Activated naive CD8-positive, alpha-beta T cell treated with anti-CD3 and anti-CD28 coated beads, Interleukin-2, amount 10 ng/mL, durations not matched to agents 7 days and 5 days (primary cell): ENCODE measurements at places on chromosomes 7 and 10.

- H3K4me1 ChIP-seq = peaks cover 11% of the 10 kb centered on the region
- H3K4me3 ChIP-seq = no peak overlapping the region
- H3K27me3 ChIP-seq = no peaks in the 10 kb centered on the region
- no peak for DNase-seq
- peaks cover 1% of the 10 kb centered on the region for H3K36me3 ChIP-seq
Observed at GRCh38 chr10:119370972-119371703, 163.8 kb downstream of the GRK5 start.

DNA sequence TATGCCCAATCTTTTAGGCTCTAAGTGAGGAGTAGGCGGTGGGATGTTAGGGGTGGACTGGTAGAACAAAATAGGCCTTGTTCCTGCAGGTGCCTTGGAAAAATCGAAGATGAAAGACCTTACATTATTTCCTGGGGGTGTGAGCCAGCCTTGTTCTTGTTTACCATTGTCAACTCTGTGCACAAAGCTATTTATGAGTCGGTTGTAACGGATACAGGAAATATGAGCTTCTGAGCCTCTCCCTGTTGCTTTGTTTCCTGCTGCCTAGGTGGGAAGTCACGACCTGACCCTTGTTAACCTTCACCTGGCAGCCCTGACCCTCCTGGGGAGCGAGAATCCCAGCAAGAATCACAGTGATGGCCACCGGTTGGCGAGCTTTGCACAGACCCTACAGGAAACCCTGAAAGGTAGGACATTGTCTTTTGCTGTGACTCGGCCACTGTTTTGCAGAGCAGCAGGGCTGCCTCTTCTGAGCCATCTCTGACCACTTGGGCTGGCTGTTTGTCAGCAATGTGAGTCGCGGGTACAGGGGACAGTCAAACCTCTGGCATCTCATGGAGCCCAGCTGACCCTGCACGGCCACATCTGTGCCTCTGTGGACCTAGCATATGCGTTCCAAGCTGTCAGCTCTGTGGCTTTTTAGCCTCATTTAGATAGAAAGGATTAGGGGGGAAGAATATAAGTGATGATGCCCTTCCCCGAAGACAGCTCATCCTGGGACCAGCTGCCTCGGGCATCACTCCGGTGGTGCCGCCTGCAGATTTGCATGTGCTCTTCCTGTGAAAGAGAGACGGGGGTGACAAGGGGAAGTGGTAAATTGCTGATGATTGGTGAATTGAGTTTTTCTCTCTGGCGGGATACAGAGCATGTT, 102.1 kb upstream of the ANLN start:
- peaks cover 49% of the 10 kb centered on the region for H3K4me1 ChIP-seq
- peaks cover 2% of the 10 kb centered on the region for H3K36me3 ChIP-seq
- DNase-seq = peak; percentile 54
- H3K27me3 ChIP-seq = no peaks in the 10 kb centered on the region

GRCh38 chr10:34768261-34768971, 46.7 kb downstream of the PARD3 start:
- DNase-seq = no peak
- H3K36me3 ChIP-seq = no peaks in the 10 kb centered on the region
- H3K4me3 ChIP-seq = no peak overlapping the region
- H3K27me3 ChIP-seq = peaks cover 5% of the 10 kb centered on the region

DNA sequence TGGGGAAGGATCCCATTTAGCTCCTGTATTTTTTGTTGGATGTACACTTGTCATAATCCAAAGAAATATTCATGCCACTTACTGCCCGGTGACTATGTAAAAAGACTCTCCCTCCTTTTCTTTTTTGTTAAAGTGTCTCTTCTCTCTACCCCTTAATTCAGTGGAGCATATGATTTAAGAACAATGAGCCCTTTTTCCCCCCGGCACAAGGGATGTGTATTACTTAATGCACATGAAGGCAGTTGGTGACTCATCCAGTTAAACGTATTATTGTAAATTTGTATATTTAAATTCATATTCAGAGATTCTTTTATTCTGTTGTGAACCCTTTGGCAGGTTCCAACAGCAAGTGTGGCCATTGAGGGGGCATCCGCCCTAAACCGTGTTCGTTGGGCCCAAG, 241.9 kb downstream of the SLC25A13 start:
- H3K4me3 ChIP-seq = no peak overlapping the region
- peaks cover 49% of the 10 kb centered on the region for H3K27me3 ChIP-seq
- DNase-seq = no peak
- H3K4me1 ChIP-seq = peaks cover 9% of the 10 kb centered on the region
- H3K36me3 ChIP-seq = no peaks in the 10 kb centered on the region
- H3K27ac ChIP-seq = no peak overlapping the region

DNA sequence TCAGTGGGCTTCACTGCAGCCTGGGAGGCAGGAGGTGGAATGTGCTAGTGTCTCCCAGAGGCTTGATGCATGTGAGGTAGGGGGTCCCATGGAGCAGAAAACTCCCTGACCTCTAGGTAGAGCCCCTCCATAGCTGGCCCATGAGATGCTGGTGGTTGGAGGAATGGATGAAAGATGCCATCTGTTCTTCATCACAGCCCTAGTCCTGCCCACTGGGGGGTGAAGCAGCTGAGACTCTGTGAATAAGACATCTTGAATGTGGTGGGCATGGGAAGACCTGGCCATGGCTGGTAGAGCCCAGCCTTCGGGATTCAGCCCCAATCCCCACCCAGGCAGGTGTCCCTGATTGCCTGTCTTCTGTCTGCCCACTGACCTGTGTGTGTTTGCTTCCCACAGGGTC, 92.5 kb downstream of the COL13A1 start:
- no peak overlapping the region for H3K4me3 ChIP-seq
- H3K36me3 ChIP-seq = no peaks in the 10 kb centered on the region
- peaks cover 2% of the 10 kb centered on the region for H3K27me3 ChIP-seq

GRCh38 chr7:110780712-110781111, 310.2 kb upstream of the LRRN3 start:
- peaks cover 1% of the 10 kb centered on the region for H3K36me3 ChIP-seq
- no peak overlapping the region for H3K27ac ChIP-seq
- H3K4me3 ChIP-seq = no peak overlapping the region
- H3K4me1 ChIP-seq = peaks cover 4% of the 10 kb centered on the region
- peaks cover 2% of the 10 kb centered on the region for H3K27me3 ChIP-seq

- H3K4me3 ChIP-seq = no peak overlapping the region
- H3K36me3 ChIP-seq = no peaks in the 10 kb centered on the region
- H3K27me3 ChIP-seq = no peaks in the 10 kb centered on the region
- no peaks in the 10 kb centered on the region for H3K4me1 ChIP-seq
Observed at GRCh38 chr10:126673565-126673964, 3.1 kb upstream of the C10orf90 start.

- H3K4me3 ChIP-seq = peak overlapping the region; percentile 26
- peaks cover 4% of the 10 kb centered on the region for H3K27me3 ChIP-seq
- H3K36me3 ChIP-seq = no peaks in the 10 kb centered on the region
- peaks cover 49% of the 10 kb centered on the region for H3K4me1 ChIP-seq
- H3K27ac ChIP-seq = peak overlapping the region; percentile 70
Observed at GRCh38 chr7:35729061-35729783, 34.3 kb upstream of the HERPUD2 start.

GRCh38 chr7:22859641-22860290, 37.1 kb upstream of the TOMM7 start:
- DNase-seq = no peak
- H3K27me3 ChIP-seq = no peaks in the 10 kb centered on the region
- H3K27ac ChIP-seq = no peak overlapping the region

DNA sequence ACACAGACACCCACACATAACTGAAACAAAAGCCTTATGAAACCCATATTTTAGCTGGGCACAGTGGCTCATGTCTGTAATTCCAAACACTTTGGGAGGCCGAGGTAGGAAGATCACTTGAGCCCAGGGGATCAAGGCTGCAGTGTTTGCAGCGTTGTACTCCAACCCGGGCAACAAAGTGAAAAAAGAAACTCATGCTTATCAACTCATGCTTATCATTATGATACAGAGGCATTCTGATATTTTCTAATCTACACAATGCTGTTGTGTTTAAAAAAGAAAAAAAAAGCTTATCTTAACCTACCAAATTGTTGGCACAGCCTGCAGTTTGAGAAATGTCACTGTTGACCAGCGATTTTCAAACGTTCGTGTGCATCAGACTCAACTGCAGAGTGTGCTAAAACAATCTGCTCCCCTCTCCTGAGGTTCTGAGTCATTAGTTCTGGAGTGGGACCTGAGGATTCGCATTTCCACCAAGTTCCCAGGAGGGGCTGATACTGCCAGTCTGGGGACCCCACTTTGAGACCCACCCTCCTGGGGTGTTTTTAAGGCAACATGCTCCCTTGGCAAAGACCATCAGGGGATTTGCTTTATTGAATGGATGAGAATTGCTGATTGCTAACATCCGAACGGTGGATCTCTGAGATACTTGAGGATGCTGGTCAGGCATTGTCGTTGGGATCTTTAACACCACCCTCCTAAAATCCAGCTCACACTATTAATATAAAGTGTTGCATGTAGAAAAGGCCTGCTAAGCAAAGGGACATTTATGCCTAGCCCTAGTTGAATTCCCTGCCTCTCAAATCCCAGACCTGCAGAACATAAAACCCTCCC, 16.2 kb downstream of the CHST3 start:
- no peak overlapping the region for H3K4me3 ChIP-seq
- no peak for DNase-seq
- no peak overlapping the region for H3K27ac ChIP-seq
- peaks cover 3% of the 10 kb centered on the region for H3K4me1 ChIP-seq
- no peaks in the 10 kb centered on the region for H3K36me3 ChIP-seq

GRCh38 chr10:60575105-60575504, 185.4 kb upstream of the ANK3 start:
- H3K27me3 ChIP-seq = peaks cover 19% of the 10 kb centered on the region
- no peak overlapping the region for H3K4me3 ChIP-seq
- no peaks in the 10 kb centered on the region for H3K36me3 ChIP-seq

DNA sequence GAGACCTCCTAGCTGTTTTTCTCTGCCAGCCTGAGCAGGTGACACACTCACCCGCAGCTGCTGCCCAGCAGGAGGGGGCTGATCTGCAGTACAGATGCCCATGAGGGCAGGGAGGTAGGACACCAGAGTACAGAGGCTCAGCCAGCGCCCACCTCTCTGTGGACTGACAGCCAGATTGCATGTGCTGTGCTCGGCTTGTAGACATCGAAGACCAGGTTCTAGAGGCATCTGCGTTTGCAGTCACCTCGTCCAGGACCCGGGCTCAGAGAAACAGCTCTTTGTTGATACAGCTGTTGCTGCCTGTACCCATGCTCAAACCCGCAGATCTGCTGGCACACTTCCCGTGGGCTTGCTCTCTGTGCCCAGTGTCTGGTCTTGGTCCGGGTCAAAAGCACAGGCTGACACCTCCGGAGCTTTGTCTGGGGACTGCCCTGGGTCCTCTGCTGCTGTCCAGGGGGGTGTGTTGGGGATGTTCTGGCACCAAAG, 224.7 kb downstream of the GLRX3 start:
- H3K4me3 ChIP-seq = no peak overlapping the region
- no peaks in the 10 kb centered on the region for H3K36me3 ChIP-seq
- H3K4me1 ChIP-seq = no peaks in the 10 kb centered on the region
- H3K27ac ChIP-seq = no peak overlapping the region
- no peak for DNase-seq
